ENCODE measurements at places on chromosomes 5 and 9. TPM values are rescaled to one million over a fixed set of nuclear protein-coding genes. Genes with fewer than 3 reads are reported as not detected.

GRCh38 chr5:179821298-179822058 is 773 bp downstream of the SQSTM1 start:
- peak; percentile 96 for DNase-seq

GRCh38 chr9:7300484-7300883 is 499.1 kb downstream of the DMAC1 start:
- DNase-seq, result no peak

GRCh38 chr5:160167624-160168165 is 48.4 kb upstream of the PWWP2A start:
- DNase-seq, result no peak

GRCh38 chr5:175448276-175448675 is 4.3 kb upstream of the DRD1 start:
- DNase-seq, result no peak

DNA sequence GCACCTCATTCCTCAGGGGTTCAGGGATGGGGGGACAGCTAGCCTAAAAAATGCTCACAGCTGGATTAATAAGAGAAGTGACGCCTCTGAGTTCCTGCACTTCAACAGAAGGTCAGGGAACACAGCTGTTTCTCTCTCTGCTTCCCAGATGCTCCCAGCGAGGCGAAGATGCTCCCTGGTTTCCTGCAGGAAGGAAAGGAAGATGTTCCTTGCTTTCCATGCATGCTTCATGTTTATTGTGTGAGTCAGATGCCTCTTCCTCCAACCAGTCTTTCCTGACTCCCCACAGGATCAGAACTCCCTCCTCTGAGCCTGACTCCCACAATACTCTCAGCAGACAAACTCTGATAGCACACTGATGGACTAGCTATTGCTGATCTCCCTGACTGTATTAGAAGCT is 71.9 kb downstream of the MFAP3 start:
- DNase-seq, result peak; percentile 86

DNA sequence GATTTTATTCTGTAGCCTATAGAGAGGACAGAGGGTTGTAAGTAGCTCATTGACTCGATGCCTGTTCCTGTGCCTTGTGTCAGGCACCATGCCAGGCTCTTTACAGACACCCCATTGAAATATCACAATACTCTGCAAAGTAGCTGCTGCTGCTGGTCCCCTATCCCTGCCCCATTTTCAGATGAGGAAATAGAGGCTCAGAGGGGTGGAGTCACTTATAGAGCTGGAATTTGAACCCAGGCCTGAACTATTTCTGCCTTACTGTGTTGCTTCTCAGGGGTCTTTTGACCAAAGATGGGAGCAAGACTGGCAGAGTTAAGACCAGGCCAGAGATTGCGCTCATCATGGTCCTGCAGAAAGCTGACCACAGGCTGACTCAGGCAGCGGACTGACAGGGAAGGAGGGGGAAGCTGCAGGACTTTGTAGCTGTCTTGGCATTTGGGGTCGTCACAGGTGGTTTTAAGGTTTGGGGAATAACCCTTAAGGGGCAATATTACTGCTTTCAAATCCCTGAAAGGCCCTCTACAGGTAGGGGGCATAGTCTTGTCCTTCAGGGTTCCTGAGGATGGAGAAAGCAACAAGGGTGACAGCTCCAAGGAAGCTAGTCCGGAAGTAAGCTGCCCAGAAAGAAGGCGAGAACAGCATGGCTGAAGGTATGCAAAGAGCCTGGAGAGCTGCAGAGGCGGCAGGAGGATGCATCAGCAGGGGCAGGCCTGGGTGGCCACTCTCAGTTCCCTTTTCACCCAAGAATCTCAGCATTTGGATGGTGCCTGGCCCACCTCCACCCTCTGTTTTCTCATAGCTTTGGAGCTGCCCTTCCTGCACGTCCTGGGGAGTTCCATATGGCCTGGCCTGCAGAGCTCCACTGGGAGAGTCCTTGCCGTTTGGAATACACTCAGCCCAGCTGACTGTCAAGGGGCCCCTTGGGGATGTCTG is 18.3 kb upstream of the NDST1 start:
- peak; percentile 39 for DNase-seq

GPR151 gene
- polyA plus RNA-seq, result not detected

PHF24 gene
- 0.11 TPM for polyA plus RNA-seq

PCDHGB1 gene
- 0.90 TPM for polyA plus RNA-seq

Data from muscle of leg (tissue), 16 donors.